ENCODE measurements at places on chromosomes 1 and 21.

- no peak for DNase-seq
These were observed 217.3 kb upstream of the SGIP1 start for GRCh38 chr1:66316464-66317247.

DNA sequence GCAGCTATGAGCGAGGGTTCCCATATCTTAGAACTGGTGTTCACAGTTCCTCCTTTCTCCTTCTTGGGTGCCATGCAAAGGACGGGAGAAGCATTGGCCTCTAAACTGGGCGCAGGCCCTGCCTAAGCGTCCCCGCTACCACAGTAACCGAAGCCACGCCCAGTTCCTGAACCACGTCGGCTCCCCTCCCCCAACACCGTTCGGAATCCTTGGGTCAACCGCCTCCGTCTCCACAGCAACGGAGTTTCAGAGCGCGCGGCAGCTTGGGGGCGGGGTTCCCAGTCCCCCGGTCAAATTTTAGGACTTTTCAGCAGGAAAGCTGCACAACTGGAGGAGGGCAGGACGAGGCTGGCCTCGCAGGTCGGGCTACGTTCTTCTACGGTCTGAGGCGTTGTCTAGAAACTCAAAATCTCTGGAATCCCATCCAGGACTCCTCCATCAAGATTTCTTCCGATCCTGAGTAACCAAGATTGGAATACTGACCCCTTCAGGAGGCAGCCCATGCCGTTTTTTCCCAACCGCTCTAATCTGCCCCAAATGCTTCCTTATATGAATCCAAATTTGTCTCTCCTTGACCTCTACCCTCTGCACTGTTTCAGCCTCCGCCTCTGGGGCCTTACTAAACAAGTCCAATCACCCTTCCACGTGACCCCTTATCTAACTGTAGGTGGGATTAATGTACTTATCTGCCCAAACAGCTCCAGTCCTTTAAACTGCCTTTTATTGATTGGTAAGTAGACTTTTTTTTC, at the start of gene SPAG17:
SPAG17 (minus strand) TSS at position 145 of the 749 bp plus-strand sequence; CDS start at position 74, 71 bp downstream.
- peak; percentile 80 for DNase-seq

- no peak for DNase-seq
These were observed 39.9 kb downstream of the INKA2 start for GRCh38 chr1:111699268-111699667.

- DNase-seq, result no peak
These were observed 28.5 kb upstream of the SERBP1 start for GRCh38 chr1:67458663-67459062.

GRCh38 chr1:1300352-1300739, 7.4 kb downstream of the ACAP3 start:
- no peak for DNase-seq

Data from liver (tissue), 10 donors.